ENCODE measurements at places on chromosomes 2 and 18.

DNA sequence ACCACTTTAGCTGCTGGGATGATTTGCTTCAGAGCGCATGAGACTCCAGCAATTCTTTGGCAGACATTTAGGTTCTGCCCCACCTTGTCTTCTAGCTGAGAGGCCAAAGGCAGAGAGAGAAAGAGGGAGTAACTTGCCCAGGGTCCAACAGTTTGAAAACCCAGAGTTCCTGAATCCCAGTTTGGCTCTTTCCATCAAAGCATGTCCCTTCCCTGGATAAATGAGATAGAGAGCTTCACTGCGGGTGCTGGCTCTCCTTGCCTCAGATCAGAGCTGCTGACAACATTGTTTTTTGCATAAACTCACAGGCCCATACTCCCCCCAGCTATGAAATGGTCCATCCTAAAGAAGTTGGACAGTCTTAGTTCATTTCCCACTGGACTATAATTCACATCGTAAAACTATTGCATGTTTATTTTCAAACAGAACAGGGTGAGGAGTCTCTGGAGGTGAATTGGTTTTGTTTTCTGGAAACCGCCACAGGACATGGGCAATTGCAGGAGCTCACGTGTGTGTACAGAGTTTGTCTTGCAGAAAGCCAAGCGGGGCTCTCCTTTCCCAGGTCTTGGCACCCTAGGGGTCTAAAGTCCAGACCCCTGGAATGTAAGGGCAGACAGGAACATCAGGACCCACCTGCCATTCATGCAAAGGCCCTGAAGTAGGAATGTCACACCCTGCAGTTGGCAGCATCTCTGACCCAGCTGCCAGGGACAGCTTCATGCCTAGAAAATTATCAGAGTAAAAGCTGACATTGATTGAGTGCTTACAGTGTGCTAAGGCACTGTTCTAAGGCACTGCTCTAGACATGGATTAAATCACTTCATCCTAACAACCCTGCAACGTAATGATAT is 25.0 kb upstream of the SLC14A2 start:
- DNase-seq, result no peak

- DNase-seq, result no peak
These were observed 102.6 kb upstream of the HS6ST1 start for GRCh38 chr2:128421286-128421685.

DNA sequence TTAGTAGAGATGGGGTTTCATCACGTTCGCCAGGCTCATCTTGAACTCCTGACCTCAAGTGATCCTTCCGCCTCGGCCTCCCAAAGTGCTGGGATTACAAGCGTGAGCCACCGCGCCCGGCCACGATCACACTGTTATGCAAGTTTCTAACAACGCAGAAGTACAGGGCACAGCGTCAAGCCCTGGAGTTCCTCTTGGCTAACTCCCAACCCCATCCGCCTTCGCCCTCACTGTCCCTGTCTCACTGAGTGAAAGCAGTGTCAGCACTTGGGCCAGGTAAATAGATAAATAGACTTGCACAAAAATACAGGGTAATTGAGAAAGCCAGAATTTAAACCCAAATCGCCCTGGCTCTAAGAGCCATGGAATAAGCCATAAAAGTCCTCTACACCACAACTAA is 111.7 kb downstream of the ACVR1 start:
- DNase-seq, result no peak

- peak; percentile 68 for DNase-seq
These were observed 207.7 kb downstream of the BCL2 start for GRCh38 chr18:63111671-63112402.

- DNase-seq, result no peak
These were observed 171.8 kb downstream of the CDH2 start for GRCh38 chr18:28005164-28005563.

DNA sequence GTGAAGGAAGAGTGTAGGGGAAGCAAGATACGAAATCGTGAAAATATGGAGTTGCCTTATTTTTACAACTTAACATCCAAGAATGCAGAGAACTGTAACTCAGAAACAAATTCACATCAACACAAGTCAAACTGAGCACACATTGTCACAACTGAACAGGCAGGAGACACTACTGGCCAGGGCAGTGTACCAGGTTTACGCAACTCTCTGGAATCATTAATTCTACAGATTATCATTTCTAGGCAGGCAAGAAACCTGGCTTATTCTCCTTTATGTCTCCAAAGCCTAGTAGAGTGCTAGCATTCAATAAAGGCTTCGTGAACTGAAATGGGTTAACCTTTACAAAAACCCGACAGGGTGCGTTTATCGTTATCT is 584 bp downstream of the COA5 start:
- no peak for DNase-seq

- DNase-seq, result no peak
These were observed 138.4 kb upstream of the CCDC68 start for GRCh38 chr18:55097456-55098170.

DNA sequence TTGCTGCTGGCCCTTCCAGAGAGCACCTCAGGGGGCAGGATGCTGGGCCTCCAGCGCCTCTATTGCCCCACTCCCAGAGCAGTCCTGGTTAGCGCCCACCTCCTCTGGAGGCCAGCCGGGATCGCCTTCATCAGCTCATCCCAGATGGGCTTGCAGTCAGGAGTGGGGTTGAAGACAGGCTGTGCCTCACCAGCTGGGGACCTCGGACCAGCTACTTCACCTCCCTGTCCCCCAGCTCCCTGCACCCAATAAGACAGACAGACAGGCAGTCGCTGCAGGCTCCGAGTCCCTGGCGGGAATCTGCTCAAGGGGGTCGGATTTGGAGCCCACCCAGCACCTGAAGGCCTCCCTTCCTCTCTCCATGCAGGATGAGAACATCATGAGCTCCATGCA is 18.9 kb upstream of the FAHD2A start:
- no peak for DNase-seq

DNA sequence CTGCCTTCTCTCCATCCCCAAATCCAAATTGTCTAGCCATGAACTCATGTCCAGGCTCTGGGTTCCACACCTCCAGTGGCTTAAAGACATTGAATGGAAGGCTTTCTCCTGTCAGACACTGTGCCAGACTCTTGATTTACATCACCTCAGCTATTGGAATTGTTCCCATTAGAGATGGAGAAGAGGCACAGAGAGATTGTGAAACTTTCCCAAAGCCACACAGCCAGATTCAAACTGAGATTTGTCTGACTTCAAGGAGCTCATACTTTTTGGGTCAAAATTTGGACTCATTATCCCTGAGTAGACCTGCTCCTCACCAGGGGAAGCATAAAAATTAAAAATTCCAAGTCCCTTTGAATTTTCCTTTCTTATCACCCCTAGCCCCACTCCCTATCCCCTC is 18.9 kb upstream of the MYO3B start:
- no peak for DNase-seq

DNA sequence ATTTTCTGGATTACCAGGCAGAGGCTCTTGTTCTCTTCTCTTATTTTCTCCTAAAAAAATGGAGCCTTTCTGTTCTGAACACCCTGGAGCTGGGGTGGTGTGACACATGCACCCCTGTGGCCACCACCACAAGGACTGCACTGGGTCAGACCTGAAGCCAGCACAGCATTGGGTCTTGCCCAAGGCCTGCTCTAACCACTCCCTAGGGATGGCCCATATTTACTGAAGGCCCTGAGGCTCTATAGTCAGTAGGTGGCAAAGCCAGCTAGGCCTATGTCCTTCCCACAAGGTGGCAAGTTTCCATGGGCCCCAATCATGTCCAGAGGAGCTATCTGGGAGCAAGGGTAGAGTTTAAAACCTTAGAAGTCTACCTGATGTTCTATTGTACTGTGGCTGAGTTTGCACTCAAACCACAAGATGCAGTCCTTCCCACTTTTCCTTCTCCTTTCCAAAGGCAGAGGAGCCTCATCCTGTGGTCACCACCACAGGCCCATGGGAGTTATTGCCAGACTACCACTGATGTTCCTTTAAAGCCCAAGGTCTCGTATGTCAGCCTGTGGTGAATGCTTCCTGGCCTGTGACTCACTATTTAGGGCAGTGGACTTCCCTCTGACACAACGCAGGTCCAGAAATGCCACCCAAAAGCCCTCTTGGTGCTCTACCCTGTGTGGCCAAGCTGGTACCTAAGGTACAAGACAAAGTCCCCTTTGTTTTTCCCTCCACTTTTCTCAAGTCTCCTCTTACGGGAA is 15.0 kb upstream of the FMNL2 start:
- peak; percentile 88 for DNase-seq

DNA sequence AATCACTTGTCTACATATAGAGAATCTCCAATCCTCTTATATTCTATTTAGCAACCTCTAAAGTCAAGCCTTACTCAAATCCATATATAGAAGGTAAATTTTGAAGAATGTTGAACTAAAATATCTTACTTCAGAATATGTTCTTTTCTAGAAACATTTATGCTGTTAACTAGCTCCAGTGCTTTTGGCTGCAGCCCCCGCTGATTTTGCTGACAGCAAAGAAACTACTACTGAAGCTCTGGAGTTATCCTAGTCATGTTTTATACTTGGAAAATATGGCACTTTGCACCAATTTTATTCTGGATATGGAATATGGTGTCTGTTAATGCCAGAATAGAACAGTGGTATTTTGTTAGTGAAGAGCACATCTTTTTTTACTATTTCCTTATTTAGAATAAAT is 212.4 kb upstream of the FSIP2 start:
- DNase-seq, result no peak

DNA sequence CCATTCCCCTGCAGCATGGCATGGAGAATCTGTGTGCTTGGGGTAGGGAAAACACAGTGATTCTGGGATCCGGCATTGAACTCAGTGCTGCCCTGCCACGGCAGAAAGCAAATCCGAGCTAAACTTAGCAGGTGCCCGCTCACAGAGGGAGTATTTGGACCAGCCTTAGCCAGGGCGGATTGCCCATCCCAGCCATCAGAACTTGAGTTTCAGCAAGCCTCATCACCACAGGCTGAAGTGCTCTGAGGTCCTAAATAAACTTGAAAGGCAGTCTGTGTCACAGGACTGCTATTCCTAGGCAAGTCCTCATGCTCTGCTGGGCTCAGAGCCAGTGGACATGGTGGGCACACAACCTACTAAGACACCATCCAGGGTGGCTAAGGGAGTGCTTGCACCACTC is 86.2 kb upstream of the YPEL5 start:
- DNase-seq, result no peak

- no peak for DNase-seq
These were observed 852.0 kb downstream of the BCL11A start for GRCh38 chr2:59701271-59701994.

DNA sequence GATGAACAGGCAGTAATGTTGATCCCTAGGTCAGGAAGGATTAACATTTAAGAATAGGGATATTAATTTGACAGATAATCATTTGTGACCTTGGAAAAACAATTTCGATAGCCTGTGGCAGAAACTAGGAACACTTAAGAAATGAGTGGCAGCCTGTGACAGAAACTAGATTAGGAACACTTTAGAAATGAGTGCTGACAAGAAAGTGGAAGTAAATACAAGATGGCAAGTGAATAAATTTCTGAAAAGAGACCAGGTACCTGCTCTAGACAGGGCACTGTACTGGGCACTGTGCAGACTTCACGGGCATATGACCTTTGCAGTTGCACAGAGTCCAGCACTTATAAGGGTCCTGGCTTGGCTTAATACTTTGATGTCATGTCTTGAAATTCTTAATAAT is 5.5 kb upstream of the HNRNPA3 start:
- no peak for DNase-seq

Measured in inflammatory macrophage treated with lipopolysaccharide for 4 hours (primary cell).